ENCODE measurements at places on chromosomes 6 and 20. TPM values are rescaled to one million over a fixed set of nuclear protein-coding genes. Genes with fewer than 3 reads are reported as not detected.

GRCh38 chr6:148325316-148326068 lies 17.1 kb upstream of the SASH1 start:
- peaks cover 39% of the 10 kb centered on the region for H3K4me1 ChIP-seq
- no peaks in the 10 kb centered on the region for H3K27me3 ChIP-seq
- H3K36me3 ChIP-seq, result peaks cover 9% of the 10 kb centered on the region
- H3K27ac ChIP-seq, result no peak overlapping the region
- H3K4me3 ChIP-seq, result no peak overlapping the region

DNA sequence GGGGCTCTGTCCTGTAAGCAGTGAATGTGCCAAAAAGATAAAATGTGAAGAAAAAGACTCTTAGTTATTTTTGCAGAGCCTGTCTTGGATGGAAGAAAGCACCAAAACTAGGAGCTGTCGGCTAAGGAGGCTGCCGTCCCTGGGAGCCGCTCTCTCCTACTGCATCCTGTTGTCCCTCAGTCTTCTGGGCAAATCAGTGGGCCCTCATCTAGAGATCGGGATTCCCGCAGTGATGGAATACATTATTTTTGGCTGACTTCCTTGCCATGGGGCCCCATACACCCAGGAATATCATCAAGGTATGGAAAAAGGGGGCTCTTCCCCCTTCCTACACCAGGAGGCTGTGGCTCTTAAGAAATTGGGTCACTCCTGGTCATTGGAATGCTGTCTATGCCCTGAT lies 3.2 kb downstream of the TTLL2 start:
- H3K4me3 ChIP-seq, result no peak overlapping the region
- H3K36me3 ChIP-seq, result no peaks in the 10 kb centered on the region
- no peaks in the 10 kb centered on the region for H3K4me1 ChIP-seq

GRCh38 chr6:162706232-162706631 lies 21.3 kb downstream of the PRKN start:
- no peak overlapping the region for H3K27ac ChIP-seq
- no peaks in the 10 kb centered on the region for H3K27me3 ChIP-seq
- no peak overlapping the region for H3K4me3 ChIP-seq
- DNase-seq, result no peak
- H3K4me1 ChIP-seq, result no peaks in the 10 kb centered on the region
- H3K36me3 ChIP-seq, result no peaks in the 10 kb centered on the region

- no peak overlapping the region for H3K27ac ChIP-seq
- no peak for DNase-seq
- H3K4me1 ChIP-seq, result no peaks in the 10 kb centered on the region
- peaks cover 14% of the 10 kb centered on the region for H3K27me3 ChIP-seq
- no peaks in the 10 kb centered on the region for H3K36me3 ChIP-seq
Observed at GRCh38 chr6:127618729-127619128, 41.8 kb downstream of the C6orf58 start.

DNA sequence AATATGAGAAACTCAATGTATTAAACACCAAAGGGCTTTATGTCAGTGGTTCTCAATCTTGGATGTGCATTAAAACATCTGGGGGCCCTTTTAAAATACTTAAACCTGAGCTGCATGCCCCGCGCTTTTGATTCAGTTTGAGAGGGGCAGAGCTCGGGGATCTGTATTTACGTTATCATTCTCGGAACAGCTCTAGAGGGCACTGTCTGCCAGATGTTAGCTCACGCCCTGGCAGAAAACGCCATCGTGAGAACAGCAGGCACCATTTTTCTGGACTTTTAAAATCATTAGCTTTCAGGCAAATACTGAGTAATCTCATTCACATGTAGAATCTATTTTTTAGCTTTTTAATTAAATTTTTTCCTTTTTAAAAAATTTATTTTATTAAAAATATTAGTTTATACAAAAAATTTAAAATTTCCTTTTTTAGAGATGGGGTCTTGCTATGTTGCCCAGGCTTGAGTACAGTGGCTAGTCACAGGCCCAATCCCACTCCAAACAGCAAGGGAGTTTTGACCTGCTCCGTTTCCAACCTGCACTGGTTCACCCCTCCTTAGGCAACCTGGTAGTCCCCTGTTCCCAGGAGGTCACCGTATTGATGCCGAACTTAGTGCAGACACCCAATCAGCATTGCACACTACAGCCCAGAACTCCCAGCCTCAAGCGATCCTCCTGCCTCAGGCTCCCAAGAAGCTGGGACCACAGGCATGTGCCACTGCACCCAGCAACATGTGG lies 30.0 kb upstream of the ZNF133 start:
- no peak overlapping the region for H3K27ac ChIP-seq
- no peak overlapping the region for H3K4me3 ChIP-seq
- H3K27me3 ChIP-seq, result peaks cover 26% of the 10 kb centered on the region

DNA sequence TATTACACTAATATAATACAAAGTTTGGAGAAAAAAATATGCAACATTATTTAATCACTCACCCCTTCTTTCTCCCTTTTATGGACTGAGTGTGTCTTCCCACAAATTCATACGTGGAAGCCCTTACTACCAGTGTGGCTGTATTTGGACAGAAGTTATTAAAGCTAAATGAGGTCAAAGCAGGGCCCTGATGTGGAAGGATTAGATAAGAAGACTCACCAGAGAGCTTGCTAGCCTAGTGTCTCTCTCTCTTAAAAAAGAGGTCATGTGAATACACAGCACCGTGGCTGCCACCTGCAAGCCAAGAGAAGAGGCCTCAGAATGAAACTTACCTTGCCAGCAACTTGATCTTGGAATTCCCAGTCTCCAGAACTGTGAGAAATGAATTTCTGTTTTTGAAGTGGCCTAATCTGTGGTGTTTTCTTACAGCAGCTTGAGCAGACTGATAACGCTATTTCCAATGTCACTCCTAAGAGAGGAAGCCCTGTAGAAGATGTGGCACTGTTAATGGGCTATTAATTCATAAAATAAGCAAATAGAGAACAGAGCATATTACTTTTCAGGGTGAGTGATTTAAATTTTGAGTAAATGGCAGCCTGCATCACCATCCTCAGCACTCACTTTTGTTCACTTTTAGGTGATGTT lies 233.4 kb downstream of the TBC1D7 start:
- no peaks in the 10 kb centered on the region for H3K27me3 ChIP-seq
- DNase-seq, result no peak
- no peak overlapping the region for H3K4me3 ChIP-seq
- no peaks in the 10 kb centered on the region for H3K4me1 ChIP-seq
- H3K27ac ChIP-seq, result no peak overlapping the region

DNA sequence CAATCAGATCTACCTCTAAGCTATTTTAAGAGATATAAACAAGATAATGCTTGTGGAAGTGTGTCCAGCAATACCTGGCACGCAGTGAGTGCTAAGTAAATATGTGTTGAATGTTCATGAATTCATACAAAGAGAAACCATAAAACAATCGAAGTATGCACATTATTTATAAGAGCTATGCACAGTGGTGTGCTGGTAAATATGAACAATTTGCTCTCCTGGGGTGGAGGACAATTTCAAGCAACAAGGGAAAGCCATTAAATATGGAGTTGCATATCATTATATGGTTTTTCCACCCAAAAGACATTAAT lies 526.6 kb upstream of the MARCKS start:
- H3K4me1 ChIP-seq, result no peaks in the 10 kb centered on the region
- H3K27me3 ChIP-seq, result no peaks in the 10 kb centered on the region
- no peak for DNase-seq
- no peak overlapping the region for H3K27ac ChIP-seq
- no peak overlapping the region for H3K4me3 ChIP-seq

DNA sequence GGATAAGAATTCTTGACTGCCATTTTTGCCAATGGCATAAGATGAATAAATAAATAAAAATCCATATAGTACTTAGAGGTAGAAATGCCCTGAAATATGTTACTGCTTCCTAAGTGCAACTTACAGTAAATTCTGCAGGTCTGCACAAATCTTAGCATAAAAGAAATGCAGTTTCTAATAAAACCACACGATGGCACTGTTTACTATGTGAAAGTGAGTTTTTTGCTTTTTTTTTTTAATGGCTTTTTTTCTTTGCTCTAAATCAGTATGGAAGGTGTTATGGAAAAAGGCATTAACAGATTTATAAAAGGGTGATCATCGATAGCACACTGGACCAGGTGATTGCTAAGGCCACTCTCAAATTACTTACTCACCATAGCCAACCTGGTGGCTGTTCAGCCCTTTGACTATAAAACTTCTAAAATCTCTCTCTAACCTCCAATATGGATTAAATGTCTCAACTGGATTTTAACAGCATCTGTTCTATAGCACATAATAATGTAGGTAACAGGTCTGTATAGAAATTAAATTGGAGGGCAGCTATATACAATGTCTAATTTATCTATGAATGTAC lies 45.8 kb downstream of the AHI1 start:
- H3K27me3 ChIP-seq, result no peaks in the 10 kb centered on the region
- no peak overlapping the region for H3K4me3 ChIP-seq
- DNase-seq, result no peak
- no peak overlapping the region for H3K27ac ChIP-seq

GRCh38 chr6:20875369-20875963 lies 341.2 kb downstream of the CDKAL1 start:
- DNase-seq, result no peak
- H3K27ac ChIP-seq, result no peak overlapping the region
- peaks cover 41% of the 10 kb centered on the region for H3K4me1 ChIP-seq
- H3K4me3 ChIP-seq, result no peak overlapping the region
- no peaks in the 10 kb centered on the region for H3K27me3 ChIP-seq

GRCh38 chr6:43950051-43950605 lies 177.1 kb downstream of the MRPL14 start:
- no peak overlapping the region for H3K4me3 ChIP-seq
- peaks cover 2% of the 10 kb centered on the region for H3K27me3 ChIP-seq
- peaks cover 1% of the 10 kb centered on the region for H3K36me3 ChIP-seq
- H3K27ac ChIP-seq, result no peak overlapping the region
- H3K4me1 ChIP-seq, result peaks cover 17% of the 10 kb centered on the region
- DNase-seq, result no peak

DNA sequence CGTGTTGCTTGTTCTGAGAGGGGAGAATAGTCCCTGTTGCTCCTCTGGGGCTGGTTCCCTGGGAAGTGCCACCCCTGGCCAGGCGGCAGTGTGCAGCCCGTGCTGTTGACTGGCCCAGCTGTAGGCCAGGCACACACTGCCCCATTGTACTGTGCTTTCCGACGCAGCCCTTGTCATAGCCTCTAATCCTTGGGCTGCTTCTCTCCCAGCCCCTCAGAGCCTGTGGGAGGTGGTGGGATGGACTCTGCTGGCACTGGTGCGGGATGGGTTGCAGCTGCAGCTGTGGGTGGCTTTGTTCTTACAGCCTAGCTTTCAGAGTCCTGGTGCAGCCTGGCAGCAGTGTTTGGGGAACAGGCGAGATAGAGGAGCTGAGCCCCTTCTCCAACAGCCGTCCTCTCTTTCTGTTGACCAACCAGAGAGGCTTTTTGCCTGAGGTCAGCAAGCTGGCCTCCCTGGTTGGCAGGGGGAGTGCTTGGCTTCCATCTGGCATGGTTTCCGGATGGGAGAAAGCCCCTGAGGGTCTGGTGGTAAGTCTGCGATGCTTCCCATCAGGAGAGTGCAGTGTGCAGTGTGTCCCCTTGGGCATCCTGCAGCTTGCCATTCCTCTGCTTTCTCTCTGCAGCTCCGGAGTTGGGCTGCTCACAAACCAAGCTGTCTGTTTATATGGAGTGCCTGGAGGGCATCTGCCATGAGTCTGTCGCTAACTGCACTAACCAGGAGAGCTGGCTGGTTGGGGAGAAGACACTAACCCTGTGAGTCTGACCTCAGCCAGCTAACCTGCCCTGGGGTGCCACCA lies 12.1 kb downstream of the TJAP1 start:
- no peak overlapping the region for H3K4me3 ChIP-seq
- H3K36me3 ChIP-seq, result no peaks in the 10 kb centered on the region
- peaks cover 34% of the 10 kb centered on the region for H3K4me1 ChIP-seq
- no peak for DNase-seq
- no peak overlapping the region for H3K27ac ChIP-seq

GRCh38 chr6:170372380-170373325 lies 66.1 kb downstream of the FAM120B start:
- H3K27me3 ChIP-seq, result no peaks in the 10 kb centered on the region
- H3K4me1 ChIP-seq, result peaks cover 12% of the 10 kb centered on the region
- DNase-seq, result no peak
- no peak overlapping the region for H3K27ac ChIP-seq

GRCh38 chr6:48733581-48733980 lies 622.6 kb upstream of the PTCHD4 start:
- peaks cover 7% of the 10 kb centered on the region for H3K4me1 ChIP-seq
- H3K27ac ChIP-seq, result no peak overlapping the region
- no peaks in the 10 kb centered on the region for H3K27me3 ChIP-seq
- no peak overlapping the region for H3K4me3 ChIP-seq
- no peak for DNase-seq

DNA sequence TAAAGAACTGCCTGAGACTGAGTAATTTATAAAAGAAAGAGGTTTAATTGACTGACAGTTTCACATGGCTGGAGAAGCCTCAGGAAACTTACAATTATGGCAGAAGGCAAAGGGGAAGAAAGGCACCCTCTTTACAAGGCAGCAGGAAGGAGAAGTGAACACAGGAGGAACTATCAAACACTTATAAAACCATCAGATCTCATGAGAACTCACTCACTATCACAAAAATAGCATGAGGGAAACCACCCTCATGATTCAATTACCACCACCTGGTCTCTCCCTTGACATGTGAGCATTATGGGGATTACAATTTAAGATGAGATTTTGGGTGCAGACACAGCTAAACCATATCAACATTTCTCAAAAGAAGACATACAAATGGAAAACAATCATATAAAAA lies 266.3 kb downstream of the EPM2A start:
- no peak overlapping the region for H3K4me3 ChIP-seq
- H3K27ac ChIP-seq, result no peak overlapping the region
- H3K27me3 ChIP-seq, result peaks cover 7% of the 10 kb centered on the region

- H3K27me3 ChIP-seq, result peaks cover 5% of the 10 kb centered on the region
- no peak overlapping the region for H3K27ac ChIP-seq
- no peak overlapping the region for H3K4me3 ChIP-seq
- peaks cover 9% of the 10 kb centered on the region for H3K4me1 ChIP-seq
- H3K36me3 ChIP-seq, result no peaks in the 10 kb centered on the region
Observed at GRCh38 chr6:41040101-41040939, 1.3 kb upstream of the UNC5CL start.

Gene TLDC2
- not detected for total RNA-seq

Gene HLA-DQB2
- not detected for total RNA-seq

Gene ZSWIM3
- total RNA-seq, result 4.9 TPM

Gene TGM3
- not detected for total RNA-seq

Gene CRISP3
- total RNA-seq, result not detected

Gene GUCA1A
- not detected for total RNA-seq

Gene SIRPA
- 25.6 TPM for total RNA-seq

Gene PRSS35
- 197 TPM for total RNA-seq

Gene DYNLT1
- total RNA-seq, result 153 TPM

Gene SEL1L2
- not detected for total RNA-seq

Gene PDYN
- not detected for total RNA-seq

Gene PTK6
- not detected for total RNA-seq

Measured in chondrocyte (in vitro differentiated cells).